ENCODE measurements at places on chromosomes 2 and 18.

- DNase-seq = no peak
Observed at GRCh38 chr2:188677142-188677541, 297.0 kb upstream of the COL3A1 start.

GRCh38 chr2:144625626-144626025, 105.7 kb upstream of the ZEB2 start:
- no peak for DNase-seq

GRCh38 chr2:52939250-52939649, 828.4 kb upstream of the CHAC2 start:
- no peak for DNase-seq

DNA sequence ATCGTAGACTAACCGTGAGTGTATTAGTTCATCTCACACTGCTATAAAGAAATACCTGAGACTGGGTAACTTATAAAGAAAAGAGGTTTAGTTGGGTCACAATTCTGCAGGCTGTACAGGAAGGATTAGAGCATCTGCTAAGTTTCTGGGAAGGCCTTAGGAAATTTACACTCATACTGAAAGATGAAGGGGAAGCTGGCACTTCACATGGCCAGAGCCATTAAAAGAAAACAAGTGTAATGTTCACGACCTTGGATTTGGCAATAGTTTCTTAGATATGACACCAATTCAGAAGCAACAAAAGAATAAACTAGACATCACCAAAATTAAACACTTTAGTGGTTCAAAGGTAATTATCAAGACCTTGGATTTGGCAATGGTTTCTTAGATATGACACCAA, 23.8 kb downstream of the ABCB11 start:
- DNase-seq = no peak

DNA sequence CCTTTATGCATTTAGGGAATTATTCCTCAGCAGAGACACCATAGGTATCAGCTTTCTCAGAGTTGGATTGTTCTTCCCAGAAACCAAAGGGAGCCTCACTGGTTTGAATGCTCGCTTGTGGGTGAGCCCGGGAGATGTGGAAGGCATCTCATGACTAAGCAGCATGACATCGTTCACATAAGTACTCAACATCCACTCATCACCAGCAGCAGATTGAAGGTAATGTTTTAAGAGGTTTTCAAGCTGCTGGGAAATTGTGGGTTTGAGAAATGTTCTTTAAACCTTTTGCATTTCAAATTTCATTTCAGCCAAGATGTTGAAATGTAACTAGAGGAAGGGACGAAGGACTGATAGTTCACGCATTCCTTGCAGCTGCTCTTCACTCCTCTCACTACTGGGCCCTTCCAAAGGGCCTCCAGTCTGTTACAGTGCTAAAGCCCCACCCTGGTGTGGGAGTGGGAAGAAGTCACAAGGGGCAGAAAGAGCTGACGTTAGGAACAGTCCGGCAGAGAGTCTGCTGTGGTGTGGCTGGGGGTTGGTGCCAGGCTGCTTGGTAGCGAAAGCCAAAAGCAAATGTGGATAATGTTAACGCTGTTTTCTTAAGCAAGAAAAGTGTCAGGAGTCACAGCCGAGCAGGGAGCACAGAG, 324.5 kb upstream of the EPHA4 start:
- no peak for DNase-seq
